ENCODE measurements at places on chromosomes 7 and 10.

DNA sequence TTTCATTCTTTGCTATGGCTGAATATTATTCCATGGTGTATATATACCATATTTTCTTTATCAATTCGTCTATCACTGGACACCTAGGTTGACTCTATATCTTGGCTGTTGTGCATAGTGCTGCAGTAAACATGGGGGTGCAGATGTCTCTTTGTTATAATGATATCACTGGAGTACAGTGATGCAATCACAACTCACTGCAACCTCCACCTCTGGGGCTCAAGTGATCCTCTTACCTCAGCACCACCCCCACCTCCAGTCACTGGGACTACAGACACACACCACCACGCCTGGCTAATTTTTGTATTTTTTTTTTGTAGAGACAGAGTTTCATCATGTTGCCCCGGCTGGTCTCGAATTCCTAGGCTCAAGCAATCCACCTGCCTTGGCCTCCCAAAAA, 15.6 kb downstream of the KLHL7 start:
- no peak for DNase-seq

- DNase-seq = no peak
These were observed 757.3 kb upstream of the AUTS2 start for GRCh38 chr7:68840991-68841390.

DNA sequence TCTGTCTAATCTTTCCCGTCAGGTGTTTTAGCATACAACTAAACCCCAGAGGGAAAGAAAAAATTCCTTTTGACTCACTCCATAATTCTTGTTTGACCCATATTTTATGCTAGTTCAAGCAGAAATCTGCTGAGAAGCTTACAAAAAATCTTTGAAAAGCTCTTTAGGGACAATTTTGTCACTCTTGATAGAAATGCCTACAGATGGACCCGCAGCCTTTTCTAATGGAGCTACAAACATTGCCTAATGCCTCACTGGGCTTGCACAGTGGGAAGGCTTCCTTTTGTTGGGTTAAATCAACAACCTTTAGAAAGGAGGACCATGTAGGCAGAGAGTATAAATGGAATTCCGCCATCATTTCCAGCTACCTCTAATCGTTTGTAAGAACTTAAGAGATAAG, 344.5 kb downstream of the PCLO start:
- DNase-seq = no peak

- DNase-seq = no peak
These were observed 11.9 kb downstream of the TMEM106B start for GRCh38 chr7:12222889-12223579.

GRCh38 chr7:80905334-80905733, 13.5 kb downstream of the SEMA3C start:
- no peak for DNase-seq

DNA sequence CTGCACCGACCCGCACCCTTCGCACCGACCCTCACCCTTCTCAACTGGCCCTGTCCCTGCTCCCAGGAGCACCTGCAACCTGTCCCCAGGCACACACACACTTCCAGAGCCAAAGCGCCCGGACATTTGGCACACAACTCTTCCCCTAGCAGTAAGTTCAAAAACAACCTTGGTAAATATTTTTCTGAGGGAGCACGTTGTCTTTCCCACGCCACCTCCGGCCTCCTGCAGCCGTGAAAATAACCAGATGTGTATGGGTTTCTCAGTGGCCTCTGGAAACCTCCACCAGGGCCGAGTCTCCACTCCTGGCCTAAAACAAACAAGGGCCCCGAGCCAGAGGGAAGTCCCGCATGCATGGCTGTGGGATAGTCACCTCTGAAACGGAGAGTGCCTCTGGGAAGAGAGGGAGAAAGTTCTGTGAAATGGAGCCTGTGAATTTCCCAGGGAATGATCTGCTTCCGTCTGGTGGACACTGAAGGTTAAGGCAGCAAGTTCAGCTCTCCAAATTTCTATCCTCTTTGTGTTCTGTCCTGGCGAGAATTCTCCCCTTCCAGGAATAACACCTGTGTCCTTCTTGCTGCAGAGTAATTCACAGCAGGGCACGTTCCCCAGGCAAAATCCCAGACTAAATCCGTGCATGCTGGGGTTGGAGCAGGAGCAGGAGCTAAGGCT, 15.8 kb downstream of the PODXL start:
- no peak for DNase-seq

DNA sequence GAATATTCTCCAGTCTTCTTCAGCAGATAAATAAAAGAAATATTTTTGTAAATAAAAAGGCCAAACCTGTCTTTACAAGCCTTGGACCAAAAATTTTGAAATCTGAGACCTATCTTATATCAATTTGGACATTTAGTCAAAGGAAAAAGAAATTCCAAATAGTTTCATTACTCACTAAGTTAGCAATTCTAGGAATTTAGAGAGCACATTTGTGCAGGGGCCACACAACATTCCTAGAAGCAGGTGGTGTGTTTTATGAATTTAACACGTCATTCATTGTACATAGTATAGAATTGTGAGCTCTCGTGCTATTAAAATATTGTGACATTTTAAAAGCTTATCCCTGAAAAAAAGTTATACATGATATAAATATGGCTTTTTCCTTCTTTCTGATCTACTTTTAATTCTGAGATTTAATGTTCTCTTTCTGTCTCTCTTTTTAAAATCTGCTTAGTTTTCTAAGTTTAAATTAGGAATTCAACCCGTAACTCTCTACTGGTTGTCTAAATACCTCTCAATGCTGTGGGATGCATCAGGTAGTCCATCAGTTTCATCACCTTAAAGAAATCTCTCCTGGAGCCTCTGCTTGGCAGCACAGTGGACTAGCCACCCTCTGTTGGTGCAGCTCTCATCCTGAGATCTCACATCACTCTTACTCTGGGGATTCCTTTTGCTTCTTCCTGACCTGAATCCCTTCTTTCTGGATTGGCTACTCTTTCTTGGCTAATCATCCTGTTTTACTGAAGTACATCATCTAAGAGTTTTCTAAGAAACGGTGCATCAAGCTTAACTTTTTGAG, 124.5 kb downstream of the SEMA3E start:
- DNase-seq = no peak

GRCh38 chr10:87622314-87623004, 37.2 kb upstream of the PAPSS2 start:
- DNase-seq = peak; percentile 40

- no peak for DNase-seq
These were observed 13.5 kb downstream of the ASL start for GRCh38 chr7:66088861-66089838.

Measured in HEK293T (cell line).